CD8-positive, alpha-beta memory T cell (primary cell): ENCODE measurements at places on chromosomes 11 and 22. TPM values are rescaled to one million over a fixed set of nuclear protein-coding genes. Genes with fewer than 3 reads are reported as not detected.

IL17RA gene
- 22.0 TPM for total RNA-seq

DNA sequence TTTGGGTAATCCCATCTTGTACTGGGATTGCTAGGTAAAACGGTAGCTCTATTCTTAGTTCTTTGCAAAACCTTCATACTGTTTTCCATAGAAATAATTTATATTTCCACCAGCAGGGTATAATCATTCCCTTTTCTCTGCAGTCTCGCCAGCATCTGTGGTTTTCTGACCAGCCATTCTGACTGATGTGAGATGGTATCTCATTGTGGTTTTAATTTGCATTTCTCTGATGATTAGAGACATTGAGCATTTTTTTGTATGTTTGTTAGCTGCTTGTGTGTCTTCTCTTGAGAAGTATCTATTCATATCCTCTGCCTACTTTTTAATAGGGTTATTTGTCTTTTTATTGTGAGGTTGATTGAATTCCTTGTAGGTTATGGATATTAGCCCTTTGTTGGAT, 220.9 kb downstream of the PGR start:
- H3K4me1 ChIP-seq, result no peaks in the 10 kb centered on the region
- no peak for DNase-seq
- no peaks in the 10 kb centered on the region for H3K27me3 ChIP-seq

DNA sequence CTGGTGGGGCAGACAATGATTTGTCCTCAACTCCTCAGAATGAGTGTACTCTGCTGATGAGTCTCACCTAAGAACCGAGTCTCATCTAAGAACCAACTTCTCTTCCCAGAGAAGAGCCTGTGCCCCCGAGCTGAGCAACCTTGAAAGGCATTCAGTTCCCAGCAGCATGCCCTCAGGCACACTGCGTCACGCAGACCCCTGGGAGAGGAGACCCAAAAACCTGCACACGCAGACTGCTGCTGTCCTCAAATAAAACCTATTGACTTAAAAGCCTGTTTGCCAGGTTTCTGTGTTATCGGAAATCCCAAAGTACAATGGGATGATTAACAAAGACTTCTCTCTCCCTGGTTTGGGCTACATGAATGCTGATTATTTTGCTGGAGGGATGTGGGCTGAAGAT, 121.2 kb downstream of the C11orf58 start:
- H3K36me3 ChIP-seq, result no peaks in the 10 kb centered on the region
- H3K27me3 ChIP-seq, result no peaks in the 10 kb centered on the region
- no peak overlapping the region for H3K4me3 ChIP-seq
- H3K27ac ChIP-seq, result no peak overlapping the region

DNA sequence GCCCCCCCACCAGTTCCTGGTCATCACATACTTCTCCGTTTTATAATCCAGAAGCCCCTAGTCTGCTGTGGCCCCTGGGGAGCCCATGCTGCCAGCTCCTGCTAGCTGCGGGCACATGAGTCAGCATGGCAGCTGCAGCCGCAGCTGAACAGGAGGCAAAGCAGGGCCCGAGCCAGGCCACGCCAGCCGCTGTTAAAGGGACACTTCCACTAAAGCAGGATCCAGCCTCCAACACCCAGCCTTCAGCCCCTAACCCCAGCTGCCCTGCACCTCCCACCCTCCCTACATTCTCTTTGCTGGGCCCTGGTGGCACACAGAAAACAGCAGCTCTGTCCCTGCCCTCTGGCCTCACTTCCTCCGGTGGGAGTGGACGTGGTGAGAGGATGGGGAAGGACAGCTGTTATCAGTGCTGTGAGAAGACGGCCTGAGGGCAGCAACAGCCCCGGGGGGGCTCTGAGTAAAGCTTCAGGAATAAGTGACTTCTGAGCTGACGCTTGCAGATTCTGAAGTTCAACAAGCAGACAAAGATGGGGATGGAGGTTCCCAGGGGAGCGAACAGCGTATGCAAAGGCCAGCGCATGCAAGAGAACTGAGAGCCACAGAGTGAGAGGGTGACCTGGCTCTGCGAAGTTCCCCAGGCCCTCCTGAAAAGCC, 688 bp upstream of the LRRC74B start:
- H3K4me3 ChIP-seq, result peak overlapping the region; percentile 52
- no peaks in the 10 kb centered on the region for H3K36me3 ChIP-seq
- DNase-seq, result no peak
- H3K4me1 ChIP-seq, result peaks cover 11% of the 10 kb centered on the region
- H3K27ac ChIP-seq, result no peak overlapping the region
- H3K27me3 ChIP-seq, result peaks cover 9% of the 10 kb centered on the region

DNA sequence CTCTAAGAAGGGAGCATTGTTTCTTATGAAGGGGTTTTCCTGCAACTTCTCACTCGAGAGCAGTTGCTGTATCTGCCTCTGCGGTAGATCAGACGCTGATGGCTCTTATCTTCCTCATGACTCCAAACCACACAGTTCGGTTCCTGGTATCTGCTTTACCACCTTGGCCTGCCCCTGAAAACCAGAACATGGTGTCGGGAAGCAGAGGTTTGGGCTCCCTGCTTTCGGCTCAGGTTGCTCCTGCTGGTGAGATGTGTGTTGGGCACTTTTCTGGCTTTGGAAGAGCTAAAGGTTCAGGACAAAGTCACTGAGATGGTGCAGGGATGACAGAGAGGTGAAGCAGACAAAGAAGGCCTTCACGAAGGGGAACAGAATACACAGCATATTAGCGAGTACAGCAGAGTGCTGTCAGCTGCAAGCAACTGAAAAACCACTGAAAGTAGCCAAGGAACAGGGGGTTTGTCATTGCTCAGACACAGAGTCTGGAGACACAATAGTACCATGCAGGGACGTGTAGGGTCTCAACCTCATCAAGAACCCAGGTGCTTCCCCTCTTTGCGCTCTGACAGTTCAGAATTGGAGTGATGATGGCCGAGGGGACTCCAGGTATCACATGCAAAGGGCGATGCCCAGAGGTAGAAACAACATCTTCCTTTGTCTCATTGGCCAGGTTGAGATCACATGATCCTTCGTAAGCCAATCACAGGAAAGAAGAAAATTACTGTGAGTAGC, 11.9 kb upstream of the CSF2RB start:
- no peak overlapping the region for H3K4me3 ChIP-seq
- no peaks in the 10 kb centered on the region for H3K36me3 ChIP-seq

DNA sequence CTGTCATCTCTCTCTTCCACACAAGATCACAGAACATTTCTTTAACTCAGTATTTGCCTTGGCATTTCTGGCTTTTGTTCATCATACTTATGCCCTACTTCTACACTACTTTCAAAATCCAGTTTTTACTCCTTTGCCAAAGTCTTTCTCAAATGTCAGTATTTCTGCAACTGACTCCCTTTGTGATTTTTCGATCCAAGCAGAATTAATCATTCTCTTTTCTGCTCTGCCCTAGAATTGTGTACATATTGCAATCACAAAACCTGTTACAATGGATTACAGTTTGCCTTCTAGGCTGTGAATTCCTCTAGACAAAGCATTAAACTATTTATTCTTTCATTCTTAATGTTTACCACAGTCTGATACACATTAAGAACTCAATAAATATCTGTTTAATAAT, 33.3 kb upstream of the GLYAT start:
- H3K4me1 ChIP-seq, result no peaks in the 10 kb centered on the region
- no peak overlapping the region for H3K4me3 ChIP-seq
- no peak overlapping the region for H3K27ac ChIP-seq
- DNase-seq, result no peak
- no peaks in the 10 kb centered on the region for H3K27me3 ChIP-seq

DNA sequence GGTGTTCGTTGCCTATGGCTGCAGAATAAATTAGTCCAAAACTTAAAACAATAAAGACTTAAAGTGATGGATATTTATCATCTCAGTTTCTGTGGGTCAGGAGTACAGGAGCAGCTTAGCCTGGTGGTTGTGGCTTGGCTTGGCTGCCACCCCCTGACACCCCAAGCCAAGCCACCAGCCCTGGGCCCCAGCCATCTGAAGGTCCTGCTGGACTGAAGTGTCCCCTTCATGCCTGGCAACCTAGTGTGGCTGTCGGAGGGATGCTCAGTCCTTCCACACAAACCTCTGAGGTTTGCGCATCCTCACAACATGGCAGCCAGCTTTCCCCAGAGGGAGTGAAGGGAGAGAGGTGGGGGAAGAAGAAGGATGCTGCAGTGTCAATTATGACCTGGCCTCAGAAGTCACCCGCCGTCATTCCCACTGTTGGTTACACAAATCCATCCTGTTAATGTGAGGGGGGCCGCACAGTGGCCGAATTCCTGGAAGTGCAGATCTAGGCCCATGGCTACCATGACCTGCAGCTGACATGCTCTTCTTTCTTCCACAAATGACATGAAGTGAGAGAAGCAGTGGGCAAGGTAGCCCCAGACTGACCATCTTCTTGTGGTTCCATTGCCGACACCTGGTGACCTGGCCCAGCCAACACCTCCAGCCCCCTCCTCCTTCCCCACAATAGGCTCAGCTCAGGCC, 31.1 kb downstream of the IGF2 start:
- no peaks in the 10 kb centered on the region for H3K36me3 ChIP-seq
- no peak overlapping the region for H3K4me3 ChIP-seq
- DNase-seq, result no peak
- H3K27ac ChIP-seq, result no peak overlapping the region
- no peaks in the 10 kb centered on the region for H3K4me1 ChIP-seq

- no peaks in the 10 kb centered on the region for H3K36me3 ChIP-seq
- no peaks in the 10 kb centered on the region for H3K4me1 ChIP-seq
- H3K27ac ChIP-seq, result no peak overlapping the region
Observed at GRCh38 chr11:106608677-106609076, 409.6 kb downstream of the GUCY1A2 start.

TRIM68 gene
- total RNA-seq, result 12.2 TPM

CNGA4 gene
- total RNA-seq, result not detected

DNA sequence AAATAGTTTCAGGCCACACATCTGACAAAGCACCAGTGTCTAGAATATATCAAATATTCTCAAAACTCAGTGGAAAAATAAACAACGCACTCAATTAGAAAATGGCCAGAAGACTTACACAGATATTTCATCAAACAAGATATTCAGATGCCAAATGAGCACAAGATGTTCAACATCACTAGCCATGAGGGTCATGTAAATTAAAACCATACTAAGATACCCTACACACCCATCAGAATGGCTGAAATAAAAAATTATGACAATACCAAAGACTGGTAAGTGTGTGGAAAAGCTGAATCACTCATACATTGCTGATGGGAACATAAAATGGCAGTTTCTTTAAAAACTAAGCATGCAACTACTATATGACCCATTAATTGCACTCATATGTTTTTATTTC, 21.7 kb downstream of the BTG4 start:
- no peak overlapping the region for H3K27ac ChIP-seq
- no peaks in the 10 kb centered on the region for H3K4me1 ChIP-seq
- H3K36me3 ChIP-seq, result no peaks in the 10 kb centered on the region
- no peak overlapping the region for H3K4me3 ChIP-seq
- no peak for DNase-seq
- no peaks in the 10 kb centered on the region for H3K27me3 ChIP-seq

GRCh38 chr11:73270016-73270854, 1.9 kb upstream of the P2RY6 start:
- H3K4me3 ChIP-seq, result no peak overlapping the region
- H3K27me3 ChIP-seq, result peaks cover 4% of the 10 kb centered on the region
- DNase-seq, result no peak
- no peak overlapping the region for H3K27ac ChIP-seq
- no peaks in the 10 kb centered on the region for H3K36me3 ChIP-seq

MFRP gene
- total RNA-seq, result not detected

DNA sequence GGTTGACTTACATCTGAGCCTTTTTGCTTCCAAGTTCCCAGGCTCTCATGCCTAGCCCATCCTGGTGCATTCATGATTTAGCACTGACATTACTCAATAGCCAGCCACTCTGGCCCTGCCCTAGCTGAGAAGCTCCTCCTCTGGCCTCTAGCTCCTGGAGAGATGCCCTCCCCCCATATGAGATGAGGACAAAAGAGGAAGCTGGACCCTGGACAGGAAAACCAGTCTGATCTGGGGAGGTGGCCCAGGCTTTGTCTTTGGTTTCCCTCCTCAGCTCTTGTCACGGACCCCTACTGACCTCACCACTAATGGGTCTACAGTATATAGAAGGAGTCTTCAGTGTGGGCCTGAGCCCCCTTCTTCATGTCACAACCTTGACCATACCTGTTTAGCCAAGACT, 3.0 kb downstream of the RHOG start:
- peaks cover 4% of the 10 kb centered on the region for H3K36me3 ChIP-seq
- H3K4me3 ChIP-seq, result peak overlapping the region; percentile 69
- peaks cover 70% of the 10 kb centered on the region for H3K4me1 ChIP-seq
- peak overlapping the region; percentile 86 for H3K27ac ChIP-seq

KRTAP5-11 gene
- not detected for total RNA-seq

- H3K36me3 ChIP-seq, result peaks cover 9% of the 10 kb centered on the region
- DNase-seq, result no peak
- no peak overlapping the region for H3K4me3 ChIP-seq
- peaks cover 25% of the 10 kb centered on the region for H3K4me1 ChIP-seq
Observed at GRCh38 chr11:83280256-83280655, 5.9 kb downstream of the CCDC90B start.

GRCh38 chr11:95512682-95513081, 276.9 kb downstream of the FAM76B start:
- H3K4me1 ChIP-seq, result no peaks in the 10 kb centered on the region
- no peaks in the 10 kb centered on the region for H3K36me3 ChIP-seq
- DNase-seq, result no peak
- H3K27me3 ChIP-seq, result no peaks in the 10 kb centered on the region
- no peak overlapping the region for H3K4me3 ChIP-seq

DNA sequence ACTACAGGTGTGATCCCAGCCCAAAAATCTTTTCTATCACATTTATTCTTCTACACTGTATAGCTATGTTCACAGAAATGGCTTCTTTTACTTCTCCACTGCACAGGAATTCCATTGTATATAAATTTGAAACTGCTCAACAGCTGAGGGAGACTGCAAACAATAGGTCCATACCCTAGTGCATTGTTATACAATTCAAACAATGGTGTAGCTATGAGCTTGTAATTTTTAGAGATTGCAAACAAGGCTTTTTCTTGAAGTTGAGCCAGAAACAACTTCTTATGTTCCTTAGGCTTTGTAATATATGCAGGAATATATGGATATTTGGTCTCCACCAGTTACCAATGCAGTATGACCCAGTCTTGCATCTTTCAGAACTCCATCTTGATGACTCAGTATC, 19.5 kb upstream of the SIK3 start:
- DNase-seq, result no peak
- H3K27ac ChIP-seq, result no peak overlapping the region
- H3K27me3 ChIP-seq, result no peaks in the 10 kb centered on the region
- H3K36me3 ChIP-seq, result no peaks in the 10 kb centered on the region

GRCh38 chr11:134485316-134485715, 73.3 kb upstream of the B3GAT1 start:
- no peaks in the 10 kb centered on the region for H3K4me1 ChIP-seq
- no peak for DNase-seq
- H3K27me3 ChIP-seq, result no peaks in the 10 kb centered on the region
- H3K36me3 ChIP-seq, result no peaks in the 10 kb centered on the region
